Stimulated activated CD4-positive, alpha-beta T cell treated with anti-CD3 and anti-CD28 coated beads, Interleukin-4, amount 100 ng/mL, for 48 hours (primary cell): ENCODE measurements at places on chromosomes 13 and 19.

DNA sequence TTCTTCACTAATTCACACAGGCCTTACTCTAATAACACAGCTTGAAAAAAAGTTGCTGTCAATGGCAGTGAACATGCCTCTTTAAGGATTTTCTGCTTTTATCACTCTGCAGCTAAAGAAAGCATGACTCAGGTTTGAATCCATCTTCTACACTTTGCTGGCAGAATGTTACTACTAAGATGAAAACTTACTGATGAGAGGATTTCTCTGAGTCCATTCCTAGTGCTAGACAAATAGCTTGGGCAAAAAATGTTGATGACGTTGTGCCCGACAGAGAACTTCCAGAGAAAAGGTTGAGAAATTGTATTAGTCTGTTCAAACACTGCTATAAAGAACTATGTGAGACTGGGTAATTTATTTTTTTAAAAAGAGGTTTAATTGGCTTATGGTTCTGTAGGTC lies 572.0 kb downstream of the IRS2 start:
- DNase-seq = no peak

DNA sequence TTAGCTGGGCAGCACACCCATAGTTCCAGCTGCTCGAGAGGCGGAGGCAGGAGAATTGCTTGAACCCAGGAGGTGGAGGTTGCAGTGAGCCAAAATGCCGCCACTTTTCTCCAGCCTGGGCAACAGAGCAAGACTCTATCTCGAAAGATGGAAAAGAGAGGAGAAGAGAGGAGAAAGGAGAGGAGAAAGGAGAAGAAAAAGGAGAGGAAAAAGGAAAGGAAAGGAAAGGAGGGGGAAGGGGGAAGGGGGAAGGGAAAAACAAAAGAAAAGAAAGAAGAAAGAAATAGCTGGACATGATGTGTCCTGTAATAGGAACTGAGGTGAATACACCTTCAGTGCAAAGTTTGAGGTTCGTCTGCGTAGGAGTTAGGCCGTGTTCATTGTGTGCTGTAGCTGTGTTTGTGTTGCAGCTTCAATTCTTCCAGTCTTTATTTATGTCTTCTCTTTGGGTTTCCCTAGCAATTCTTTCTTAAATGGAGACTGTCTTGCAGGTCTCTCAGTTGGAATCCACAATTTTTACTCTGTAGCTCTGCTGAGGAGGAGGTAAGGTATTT lies 13.4 kb downstream of the ZNF607 start:
- DNase-seq = no peak

GRCh38 chr19:38980583-38981374 lies 5.2 kb upstream of the FBXO17 start:
- DNase-seq = no peak

DNA sequence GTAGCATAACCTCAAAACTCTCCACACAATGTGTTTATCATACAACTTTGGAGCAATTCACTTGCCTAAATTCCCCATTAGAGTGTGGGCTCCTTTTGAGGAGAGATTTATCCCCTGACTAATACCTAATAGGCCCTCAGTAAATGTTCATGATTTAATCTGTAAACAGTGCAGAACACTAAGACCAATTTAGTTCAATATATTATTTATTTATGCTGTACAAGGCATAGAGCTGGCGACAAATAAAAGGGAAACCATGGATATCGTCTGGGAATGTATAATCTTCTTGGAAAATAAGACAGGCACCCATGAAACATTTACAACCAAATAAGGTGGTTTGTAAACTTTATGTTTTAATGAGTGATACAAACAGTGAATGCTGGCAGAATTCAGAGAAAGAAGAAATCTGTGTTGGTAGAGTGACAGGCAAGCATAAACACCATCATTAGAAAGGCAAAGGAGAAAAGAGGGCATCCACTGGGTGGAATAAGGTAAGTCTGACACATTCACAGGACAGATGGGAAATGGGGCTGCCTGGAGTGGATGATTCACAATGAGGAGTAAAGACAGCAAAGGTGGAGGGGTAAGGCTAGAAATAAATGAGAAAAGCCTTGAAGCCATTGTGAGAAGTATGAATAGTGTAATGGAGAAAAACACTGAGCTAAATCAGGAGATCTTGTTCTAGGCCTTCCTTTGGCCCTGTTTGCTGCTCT lies 106.1 kb upstream of the MIR17HG start:
- DNase-seq = no peak

DNA sequence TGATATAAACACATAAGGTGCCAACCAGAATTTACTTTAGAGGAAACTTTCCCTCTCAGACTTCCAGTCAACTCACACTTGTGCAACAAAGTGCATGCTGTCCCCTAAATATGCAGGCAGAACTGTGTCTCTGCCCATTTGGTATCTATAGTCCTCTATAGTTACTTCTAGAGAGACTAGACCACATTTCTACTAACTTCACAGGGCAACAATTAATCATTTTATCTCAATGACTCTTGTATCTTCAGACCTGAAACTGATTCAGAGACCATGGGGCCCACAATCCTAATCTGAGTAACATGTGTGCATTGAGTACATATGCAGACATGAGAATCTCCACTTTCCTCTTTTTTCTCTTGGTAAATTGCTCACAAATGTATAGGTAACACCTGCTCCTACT lies 158.1 kb downstream of the ZNF486 start:
- no peak for DNase-seq

- no peak for DNase-seq
Measured at GRCh38 chr13:51673165-51673564, 88.9 kb downstream of the WDFY2 start.

GRCh38 chr13:42039457-42039945 lies 8.9 kb upstream of the DGKH start:
- no peak for DNase-seq

- DNase-seq = no peak
Measured at GRCh38 chr13:43767341-43767931, 19.3 kb downstream of the ENOX1 start.

DNA sequence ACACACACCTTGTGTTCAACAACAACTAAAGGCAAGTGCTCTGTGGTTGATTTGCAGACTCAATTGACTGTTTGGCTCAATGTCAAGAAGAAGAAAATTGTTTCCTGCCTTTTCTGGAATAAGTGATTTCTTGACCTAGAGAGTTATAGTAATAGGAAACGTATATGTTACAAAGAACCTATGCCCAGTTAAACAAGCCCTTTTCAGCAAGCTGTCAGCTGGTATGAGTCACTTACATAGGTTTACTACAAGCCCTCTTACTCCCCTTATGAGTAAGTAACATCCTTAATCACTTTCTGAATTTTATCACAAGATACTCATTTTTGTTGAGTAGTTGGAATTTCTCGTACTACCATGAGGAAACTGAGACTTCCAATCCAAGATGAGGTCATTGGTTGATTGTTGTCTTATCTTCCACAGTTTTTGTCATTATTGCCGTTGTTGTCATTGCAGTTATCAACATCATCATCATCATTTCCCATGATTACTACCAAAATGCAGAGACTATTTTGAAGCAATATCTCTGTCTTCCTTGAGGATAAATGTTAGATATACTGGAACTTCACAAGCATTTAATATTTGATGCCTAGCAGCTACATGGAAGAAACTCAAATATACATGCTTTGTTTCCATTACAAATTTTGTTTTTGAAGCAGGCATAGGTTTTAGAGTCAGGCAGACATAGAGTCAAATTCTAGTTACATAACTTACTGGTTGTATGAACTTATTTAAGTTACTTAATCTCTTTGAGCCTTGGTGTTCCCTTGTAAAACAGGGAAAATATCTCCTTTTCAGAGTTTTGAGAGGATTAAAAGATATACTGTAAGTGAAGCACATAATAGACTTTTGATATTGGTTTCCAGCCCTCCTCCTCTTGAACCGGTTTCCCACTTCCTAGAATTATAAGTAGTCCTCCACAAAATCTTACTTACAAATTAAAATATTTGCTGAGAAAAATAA lies 106.0 kb downstream of the RAP2A start:
- no peak for DNase-seq

DNA sequence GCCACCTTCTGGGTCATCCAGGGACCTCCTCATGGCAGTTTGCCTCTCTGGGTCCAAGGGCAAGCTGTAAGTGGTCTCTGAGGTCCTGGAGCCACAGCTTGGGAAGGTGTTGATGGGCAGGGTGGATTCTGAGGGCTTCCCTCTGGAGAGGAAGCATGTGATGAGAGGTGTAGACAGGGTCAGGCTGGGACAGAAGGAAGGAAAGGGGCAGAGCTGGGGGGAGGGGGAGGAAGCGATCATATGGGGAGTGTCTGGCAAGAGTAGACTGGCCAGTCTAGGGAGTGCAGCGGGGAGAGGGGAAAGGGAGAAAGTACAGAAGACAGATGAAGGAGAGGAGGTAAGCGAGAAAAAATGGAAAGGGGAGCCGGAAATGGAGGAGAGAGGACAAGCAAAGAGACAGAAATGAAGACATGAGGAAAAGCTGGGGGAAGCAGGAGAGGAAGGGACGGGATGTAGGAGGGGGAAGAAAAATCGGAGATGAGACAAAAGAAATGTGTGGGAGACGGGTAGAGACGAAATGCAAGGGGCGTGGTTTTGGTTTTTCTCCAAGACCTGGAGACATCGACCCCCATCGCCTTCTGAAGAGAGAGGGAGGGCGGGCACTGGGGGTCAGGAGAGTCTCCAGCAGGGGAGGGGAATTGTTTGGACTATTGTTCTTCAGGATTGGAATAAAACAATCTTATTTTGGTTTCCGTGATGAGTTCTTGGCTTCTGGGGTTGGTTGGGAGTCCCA lies 26.6 kb downstream of the ZSWIM9 start:
- no peak for DNase-seq

DNA sequence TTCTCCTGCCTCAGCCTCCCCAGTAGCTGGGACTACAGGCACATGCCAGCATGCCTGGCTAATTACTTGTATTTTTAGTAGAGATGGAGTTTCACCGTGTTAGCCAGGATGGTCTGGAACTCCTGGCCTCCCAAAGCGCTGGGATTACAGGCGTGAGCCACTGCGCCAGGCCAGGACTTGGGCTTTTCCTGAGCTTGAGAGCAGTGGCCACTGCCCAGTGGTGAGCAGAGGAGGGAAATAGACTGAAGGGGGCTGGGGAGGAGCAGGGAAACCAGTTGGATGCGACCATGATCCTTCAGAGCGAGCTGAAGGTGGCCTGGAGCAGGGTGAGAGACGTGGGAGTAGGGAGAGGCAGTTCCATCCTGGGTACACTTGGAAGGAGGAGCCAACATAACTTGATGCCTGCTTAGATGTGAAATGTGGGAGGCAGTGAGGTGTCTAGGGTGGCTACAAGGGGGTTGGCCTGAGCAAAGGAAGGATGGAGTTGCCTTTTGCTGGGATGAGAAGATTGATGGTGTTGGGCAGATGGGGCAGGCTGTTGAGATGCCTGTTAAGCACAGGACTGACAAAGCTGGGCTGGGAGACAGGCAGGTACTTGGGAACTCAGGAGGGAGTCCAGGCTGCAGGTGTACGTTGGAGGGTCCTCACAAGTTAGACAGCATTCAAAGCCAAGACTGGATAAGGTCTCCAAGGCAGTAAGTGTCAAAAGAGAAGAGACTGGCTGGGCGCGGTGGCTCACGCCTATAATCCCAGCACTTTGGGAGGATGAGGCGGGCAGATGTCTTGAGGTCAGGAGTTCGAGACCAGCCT lies 31.8 kb downstream of the KCTD15 start:
- no peak for DNase-seq

- no peak for DNase-seq
Measured at GRCh38 chr19:33300009-33300893, 2.1 kb downstream of the CEBPA start.

GRCh38 chr19:57648331-57649003 lies 15.5 kb downstream of the ZNF211 start:
- DNase-seq = no peak

DNA sequence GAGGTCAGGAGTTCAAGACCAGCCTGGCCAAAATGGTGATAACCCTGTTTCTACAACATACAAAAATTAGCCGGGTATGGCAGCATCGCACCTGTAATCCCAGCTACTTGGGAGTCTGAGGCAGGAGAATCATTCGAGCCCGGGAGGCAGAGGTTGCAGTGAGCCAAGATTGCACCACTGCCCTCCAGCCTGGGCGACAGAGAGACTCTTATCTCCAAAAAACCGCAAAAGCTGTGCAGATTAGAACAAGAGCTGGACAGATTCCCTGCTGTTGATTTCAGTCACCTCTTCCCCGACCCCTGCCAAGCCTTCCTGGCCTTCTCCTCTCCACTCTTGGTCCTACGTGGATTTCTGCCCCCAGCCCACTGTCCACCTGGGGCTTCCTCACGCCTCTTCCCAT lies 8.3 kb downstream of the CAMSAP3 start:
- DNase-seq = no peak

DNA sequence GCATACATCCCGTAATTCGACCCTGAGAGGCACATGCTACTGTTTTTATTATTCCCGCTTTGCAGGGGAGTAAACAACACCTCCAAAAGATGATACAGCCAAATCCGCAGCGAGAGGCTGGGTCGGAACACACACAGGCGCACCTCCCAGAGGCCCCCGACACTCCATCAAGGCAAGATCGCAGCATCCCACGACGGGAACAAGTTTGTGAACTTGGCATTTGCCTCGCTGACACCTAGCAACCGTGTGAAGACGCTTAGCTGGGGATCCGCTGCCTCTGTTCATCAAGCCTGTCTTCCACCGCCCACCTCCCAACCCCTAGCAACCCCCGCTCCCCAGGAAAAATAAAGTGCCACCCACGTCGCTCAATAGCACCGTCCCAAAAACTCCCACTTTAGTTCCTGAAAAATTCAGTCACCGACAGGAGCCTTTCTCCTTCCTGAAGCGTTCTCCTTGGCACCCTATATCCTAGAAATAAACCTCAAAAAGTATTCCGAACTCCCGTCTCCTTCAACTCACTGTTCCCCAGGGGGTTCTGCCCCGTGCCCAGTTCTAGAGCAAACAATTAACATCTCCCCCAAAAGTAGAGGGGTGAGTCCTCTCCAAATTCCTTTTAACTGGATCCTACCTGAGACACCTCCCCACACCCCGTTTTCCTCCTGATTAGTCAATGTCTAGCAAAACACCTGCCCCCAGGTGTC lies 1.7 kb downstream of the GNG7 start:
- DNase-seq = no peak

DNA sequence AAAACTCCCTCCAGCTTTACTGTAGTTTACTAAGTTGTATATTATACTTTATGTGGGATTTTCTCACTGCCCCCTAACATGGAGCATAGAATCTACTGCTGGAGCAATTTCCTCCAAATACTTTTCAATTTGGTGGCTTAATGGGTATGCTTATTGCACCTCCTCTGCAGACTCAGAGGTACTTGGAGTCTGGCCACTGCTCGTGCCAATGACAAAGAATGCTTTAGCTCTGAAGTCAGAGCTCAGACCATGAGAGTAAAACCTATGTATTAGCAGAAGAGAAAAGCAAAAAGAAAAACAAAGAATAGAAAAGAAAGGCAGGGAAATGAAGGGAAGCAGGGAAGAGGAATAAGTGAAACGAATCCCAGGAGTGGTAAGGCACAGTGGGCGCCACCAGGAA lies 71.9 kb downstream of the SUCLA2 start:
- no peak for DNase-seq

GRCh38 chr13:26838821-26839220 lies 78.2 kb upstream of the GPR12 start:
- no peak for DNase-seq
